ENCODE measurements at places on chromosomes 7 and 10.
A peak's percentile ranks its signal among the peaks of the same experiment; 100 is the strongest.

GRCh38 chr7:44396496-44396895, 71.1 kb upstream of the CAMK2B start:
- DNase-seq: no peak

GRCh38 chr7:18896343-18896975, 221.0 kb downstream of the TWIST1 start:
- DNase-seq: no peak

GRCh38 chr10:790821-791551, 101.5 kb upstream of the DIP2C start:
- no peak for DNase-seq

GRCh38 chr7:56609852-56610355, 493.7 kb upstream of the NUPR2 start:
- DNase-seq: no peak

DNA sequence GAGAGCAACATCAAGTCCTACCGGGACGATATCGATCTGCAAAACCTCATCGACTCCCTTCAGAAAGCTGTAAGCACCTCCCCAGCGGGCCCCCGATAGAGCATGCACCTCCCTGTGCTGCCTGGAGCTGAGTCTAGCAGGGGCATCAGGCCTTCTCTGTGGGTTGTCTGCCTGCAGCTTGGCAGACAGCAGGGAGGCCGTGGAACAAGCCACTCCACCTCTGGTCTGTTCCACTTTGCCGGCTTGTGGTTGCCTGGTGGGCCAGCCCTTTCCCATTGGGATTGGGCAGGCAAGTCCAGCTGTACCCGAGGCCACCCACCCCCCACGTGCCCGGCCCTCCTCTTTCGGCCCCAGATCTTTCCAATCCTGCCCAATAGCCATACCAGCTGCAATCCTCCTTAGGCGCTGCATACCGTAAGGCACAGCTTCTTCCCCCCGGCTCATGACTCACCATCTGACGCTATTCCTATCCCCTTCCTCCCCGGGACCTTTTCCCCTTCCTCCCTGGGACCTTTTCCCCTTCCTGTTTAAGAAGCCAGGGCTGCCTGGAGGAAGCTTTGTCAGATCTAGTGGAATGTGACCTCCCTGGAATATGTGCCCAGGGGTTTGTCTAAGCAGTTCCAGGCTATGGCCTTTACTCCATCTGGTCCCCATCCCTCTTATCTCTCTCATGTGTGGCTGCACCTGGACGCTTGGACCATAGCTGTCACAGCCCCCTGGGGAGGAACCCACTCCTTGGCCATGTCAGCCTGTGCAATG, 28.1 kb upstream of the SH2D4B start:
- no peak for DNase-seq

GRCh38 chr7:112882991-112883390, 92.8 kb upstream of the TMEM168 start:
- no peak for DNase-seq

DNA sequence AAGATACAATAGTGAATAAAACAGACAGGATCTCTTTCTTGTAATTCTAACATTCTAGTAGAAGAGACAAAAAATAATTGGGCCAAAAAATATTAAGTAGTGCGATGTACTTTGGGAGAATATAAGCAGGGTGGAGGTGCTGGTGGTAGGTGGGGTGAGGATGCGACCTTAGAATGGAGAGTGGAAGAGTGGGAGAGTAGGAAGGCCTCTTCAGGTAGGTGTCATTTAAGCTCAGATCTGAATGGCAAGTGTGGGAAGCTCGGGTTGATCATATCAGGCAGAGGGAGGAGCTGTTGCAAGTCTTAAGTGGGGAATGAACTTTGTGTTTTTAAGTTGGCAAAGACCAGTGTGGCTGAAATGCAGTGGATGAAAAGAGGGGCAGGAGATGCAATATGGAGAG, 3.8 kb upstream of the IFRD1 start:
- DNase-seq: no peak

DNA sequence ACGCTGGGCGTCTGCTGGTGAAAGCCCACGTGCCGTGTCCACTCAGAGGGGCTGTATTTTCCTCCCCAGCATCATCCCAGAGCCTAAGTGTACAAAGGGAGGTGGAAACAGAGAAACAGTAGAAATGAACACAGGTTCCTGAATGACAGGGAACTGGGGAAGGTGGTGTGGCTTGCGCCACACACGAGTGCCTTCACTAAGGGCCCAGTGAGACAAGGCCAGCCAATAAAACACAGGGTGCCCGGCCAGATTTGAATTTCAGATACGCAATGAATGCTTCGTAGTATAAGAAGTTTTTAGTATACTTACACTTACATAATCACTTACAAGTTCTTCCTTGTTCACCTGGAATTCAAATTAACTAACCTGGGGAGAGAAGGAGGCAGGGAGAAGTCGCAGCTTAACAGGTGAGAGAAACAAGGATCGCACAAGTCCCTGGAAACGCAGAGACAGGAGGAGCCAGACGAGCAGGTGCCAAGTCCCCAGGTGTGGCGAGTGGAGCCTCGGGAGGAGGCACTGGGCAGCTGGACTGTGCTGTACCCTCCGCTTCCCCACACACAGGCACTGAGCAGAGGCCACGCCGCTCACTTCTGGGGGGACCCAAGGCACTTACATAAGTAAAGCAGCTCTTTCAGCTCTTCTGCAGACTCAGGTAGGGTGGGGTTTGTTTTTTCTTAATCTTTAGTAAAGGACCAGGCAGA, 105.2 kb upstream of the MGMT start:
- DNase-seq: no peak

DNA sequence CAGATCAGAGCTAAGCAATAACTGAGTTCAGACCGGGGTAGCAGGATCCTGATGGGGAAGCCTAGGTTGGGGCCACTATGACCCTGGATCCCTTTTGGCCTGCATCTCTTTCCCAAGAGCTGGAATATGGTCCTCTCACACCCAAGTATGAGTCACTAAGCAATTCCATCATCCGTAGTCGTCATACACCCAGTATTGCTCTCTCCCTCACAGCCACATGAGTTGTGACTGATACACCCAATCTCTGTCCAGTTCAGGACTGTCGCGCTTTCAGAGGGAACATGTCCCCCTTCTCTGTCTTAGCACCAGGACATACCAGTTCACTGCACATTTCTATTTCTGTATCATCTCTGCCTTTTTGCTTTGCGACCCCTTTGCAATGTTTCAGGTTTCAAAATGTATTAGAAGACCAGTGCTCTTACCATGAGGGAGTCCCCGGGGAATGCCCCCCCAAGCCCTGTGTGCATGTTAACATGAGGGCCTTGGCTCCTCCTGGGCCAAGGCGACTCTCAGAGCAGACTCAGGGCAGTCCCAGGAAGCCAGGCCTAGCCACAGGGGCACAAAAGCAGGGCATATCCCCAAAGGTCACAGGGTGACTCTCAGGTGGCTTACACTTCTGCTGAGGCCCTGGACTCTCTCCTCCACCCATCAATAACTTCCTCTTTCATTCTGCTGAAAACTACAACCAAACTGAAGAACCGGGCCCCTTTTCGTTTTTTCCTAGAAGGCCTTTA, 75.3 kb upstream of the SAMD8 start:
- DNase-seq: peak; percentile 10

GRCh38 chr10:21493784-21494183, 31.7 kb downstream of the SKIDA1 start:
- DNase-seq: no peak

DNA sequence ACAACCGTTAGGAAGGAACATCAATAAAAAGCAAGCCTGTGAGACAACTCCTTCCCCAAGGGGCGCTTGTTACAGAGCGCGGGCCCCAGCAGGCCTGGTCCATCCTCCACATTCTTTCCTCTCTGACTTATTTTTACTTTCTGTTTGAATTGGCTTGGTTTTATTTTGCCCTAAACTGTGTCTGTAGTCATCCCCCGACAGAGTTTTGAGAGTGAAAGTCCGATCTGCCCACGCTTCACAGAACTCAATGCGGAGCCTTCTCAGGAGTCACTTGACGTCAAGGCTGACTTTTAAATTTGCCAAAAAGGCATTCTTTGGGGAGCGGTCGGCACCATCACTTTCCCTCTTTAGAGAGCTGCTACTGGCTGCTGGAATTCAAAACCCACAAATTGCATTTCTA, 150.1 kb upstream of the KLF6 start:
- no peak for DNase-seq

- DNase-seq: no peak
These were observed 36.1 kb upstream of the ZNF736 start for GRCh38 chr7:64277630-64278029.
